ENCODE measurements at places on chromosomes 3 and 15.

DNA sequence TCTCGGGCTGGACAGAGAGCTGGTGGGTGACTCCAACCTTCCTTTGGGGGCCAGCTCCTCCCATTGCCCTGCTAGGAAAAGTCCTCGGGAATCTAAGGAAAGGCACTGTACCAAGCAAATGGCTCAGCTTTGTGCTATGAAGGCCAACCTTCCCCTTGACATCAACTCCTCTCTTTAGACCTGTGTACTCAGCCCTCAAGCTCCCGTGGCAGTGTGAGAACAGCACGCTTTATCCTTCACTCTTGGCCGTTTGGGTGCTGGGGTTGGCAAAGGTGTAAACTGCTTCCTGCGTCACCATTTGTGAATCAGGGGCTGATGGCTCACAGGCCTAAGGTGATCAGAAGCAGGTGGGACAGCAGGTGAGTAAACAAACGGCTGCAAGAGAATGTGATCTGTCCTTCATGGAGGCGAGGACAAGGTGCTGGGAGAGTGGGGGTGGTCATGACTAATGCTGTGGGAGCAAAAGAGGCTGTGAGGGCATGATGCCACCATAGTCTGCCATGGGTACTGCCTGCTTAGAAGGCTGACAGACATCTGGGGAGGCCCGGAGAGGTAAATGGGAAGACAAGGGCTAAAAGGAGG is 165.2 kb upstream of the TPM1 start:
- no peak for DNase-seq

DNA sequence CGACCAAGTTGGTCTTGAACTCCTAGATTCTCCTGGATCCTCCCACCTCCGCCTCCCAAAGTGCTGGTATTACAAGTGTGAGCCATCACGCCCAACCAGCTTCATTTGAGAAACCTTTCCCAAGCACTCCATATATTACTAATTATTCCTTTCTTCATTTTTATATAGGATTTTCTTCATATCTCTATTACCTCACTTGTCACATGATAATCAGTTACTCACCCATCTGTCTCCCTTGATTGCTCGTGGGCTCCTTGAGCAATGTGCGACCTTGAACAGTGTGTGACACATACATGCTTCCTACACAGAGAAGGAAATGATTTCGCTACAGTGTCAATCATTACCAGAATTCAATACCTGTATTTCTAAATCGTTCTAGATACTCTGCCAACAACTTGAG is 110.7 kb upstream of the C2CD4B start:
- no peak for DNase-seq

- DNase-seq, result no peak
Observed at GRCh38 chr3:113832477-113833164, 6.0 kb upstream of the GRAMD1C start.

- DNase-seq, result no peak
Observed at GRCh38 chr3:138724443-138724842, 110.3 kb downstream of the PIK3CB start.

- no peak for DNase-seq
Observed at GRCh38 chr3:107644631-107645030, 121.9 kb downstream of the BBX start.

GRCh38 chr3:99499235-99500158 is 138.9 kb upstream of the COL8A1 start:
- DNase-seq, result peak; percentile 37

DNA sequence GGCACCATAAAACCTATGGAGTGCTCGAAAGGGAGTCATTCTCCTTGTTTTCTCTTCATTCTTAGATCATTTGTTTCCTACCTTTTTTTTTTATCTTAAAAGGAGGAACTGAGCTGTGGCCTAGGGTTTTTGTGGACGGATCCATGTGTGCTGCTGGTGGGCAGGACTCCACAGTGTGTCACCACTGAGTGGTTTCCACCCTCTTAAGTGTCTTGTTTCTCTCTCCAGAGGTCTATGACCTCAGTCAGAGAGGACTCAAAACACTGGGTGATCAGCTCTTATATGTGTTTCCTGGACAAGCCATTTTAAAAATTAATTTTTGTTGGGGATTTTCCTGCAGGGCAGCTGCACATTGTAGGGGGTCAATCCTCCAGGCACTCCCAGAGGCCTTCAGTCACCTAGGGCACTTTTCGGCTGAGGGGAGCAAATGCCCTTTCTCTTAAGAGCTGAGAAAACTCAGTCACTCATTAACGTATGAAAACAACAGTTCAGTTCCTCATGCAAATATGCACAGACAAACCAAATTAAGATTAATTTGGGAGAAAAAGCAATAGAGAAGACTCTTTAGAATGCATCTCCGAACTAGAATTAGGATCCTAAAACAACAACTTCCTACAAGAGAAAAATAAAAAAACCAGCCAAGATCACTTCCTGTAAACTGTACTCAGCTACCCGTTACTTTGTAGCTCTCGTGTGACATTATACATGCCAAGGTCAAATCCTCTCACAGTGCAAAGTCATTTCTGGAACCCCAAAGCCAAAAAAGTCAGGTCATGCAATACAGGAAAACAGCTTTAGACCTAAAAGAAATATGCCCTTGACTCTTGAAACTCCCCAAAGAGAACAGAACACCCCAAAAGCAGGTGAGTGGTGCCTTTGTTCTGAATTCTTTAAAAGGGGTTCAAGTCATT is 27.6 kb upstream of the FAM3D start:
- DNase-seq, result no peak

- DNase-seq, result no peak
Observed at GRCh38 chr15:57384816-57385215, 8.5 kb downstream of the CGNL1 start.

GRCh38 chr3:98893740-98894139 is 7.8 kb downstream of the DCBLD2 start:
- no peak for DNase-seq

DNA sequence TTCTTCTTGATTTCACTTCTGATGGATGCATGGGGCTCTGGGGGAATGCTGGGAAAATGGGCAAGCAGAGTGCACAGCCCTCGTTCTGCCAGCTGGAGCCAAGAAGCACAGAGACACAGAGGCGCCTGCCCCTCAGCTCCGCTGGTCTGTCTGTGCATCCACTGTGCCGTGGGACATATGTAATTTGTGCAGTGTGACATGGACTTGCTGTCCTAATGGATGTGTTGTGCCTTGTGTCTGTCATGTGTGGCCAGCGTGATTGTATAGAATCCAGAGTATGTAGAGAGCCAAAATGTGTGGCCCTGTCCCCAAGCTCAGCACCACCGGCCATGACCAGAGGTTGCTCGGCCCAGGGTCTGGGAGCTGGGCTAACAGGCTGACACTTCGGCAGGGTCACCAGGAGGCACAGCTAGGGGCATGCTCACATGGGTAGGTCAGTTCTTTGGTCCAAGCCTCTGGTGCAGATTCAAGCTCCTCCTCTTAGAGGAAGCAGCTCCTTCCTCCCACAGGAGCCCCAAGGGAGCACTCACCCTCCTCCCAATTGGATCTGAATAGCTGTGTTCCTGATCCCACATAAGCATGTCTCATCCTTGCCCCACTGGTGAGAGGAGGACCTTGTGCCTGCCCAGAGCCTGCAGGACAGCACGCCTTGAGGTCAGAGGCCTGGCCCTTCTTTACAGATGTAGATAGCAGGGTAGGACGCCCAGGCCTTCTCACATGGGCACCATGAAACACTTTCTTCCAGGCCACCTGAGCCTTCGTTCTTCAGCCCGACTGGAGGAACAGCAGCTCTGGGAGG is 100.8 kb upstream of the ABHD17C start:
- DNase-seq, result no peak

GRCh38 chr3:139547666-139548065 is 8.1 kb upstream of the RBP1 start:
- no peak for DNase-seq

DNA sequence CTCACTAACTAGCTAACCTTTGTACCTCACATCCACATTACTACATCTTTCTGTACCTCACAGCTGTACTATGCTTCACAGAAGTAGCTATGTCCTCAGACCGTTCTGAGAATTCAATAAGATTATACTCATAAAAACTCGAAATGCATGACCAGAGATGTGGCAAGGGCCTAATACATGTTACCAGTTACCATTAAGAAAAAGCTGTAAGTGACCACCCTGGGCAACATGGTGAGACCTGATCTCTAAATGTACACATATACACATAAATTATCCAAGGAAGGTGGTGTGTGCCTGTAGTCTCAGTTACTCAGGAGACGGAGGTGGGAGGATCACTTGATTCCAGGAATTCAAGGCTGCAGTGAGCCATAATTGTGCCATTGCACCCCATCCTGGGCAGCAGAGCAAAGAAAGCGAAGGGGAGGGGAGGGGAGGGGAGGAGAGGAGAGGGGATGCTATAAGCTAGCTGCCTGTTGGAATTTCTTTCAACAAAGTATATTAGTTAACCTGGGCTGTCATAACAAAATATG is 482.6 kb upstream of the ZNF717 start:
- DNase-seq, result no peak

- no peak for DNase-seq
Observed at GRCh38 chr3:160830796-160831195, 74.8 kb downstream of the PPM1L start.

- no peak for DNase-seq
Observed at GRCh38 chr3:10400050-10400748, 79.3 kb upstream of the SEC13 start.

GRCh38 chr3:194584320-194584776 is 48.9 kb downstream of the TMEM44 start:
- no peak for DNase-seq

- DNase-seq, result no peak
Observed at GRCh38 chr15:64425221-64425620, 35.2 kb upstream of the ZNF609 start.

DNA sequence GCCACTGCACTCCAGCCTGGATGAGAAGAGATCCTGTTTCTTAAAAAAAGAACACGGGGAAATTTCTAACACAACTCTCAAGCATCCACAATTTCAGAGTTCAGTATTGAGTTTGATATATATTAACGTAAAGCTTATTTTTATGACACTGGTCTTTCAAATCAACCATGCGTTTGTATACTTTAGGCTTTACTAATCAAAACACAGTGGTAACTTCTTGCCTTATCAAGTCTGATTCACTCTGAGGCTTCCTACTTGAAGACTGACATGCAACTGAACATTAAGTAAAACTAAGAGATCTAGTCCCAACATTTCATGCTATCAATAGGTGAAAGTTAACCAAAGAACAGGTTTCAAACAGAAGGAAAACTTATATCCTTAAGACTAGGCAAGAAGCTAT is 46.7 kb downstream of the PRTG start:
- no peak for DNase-seq

DNA sequence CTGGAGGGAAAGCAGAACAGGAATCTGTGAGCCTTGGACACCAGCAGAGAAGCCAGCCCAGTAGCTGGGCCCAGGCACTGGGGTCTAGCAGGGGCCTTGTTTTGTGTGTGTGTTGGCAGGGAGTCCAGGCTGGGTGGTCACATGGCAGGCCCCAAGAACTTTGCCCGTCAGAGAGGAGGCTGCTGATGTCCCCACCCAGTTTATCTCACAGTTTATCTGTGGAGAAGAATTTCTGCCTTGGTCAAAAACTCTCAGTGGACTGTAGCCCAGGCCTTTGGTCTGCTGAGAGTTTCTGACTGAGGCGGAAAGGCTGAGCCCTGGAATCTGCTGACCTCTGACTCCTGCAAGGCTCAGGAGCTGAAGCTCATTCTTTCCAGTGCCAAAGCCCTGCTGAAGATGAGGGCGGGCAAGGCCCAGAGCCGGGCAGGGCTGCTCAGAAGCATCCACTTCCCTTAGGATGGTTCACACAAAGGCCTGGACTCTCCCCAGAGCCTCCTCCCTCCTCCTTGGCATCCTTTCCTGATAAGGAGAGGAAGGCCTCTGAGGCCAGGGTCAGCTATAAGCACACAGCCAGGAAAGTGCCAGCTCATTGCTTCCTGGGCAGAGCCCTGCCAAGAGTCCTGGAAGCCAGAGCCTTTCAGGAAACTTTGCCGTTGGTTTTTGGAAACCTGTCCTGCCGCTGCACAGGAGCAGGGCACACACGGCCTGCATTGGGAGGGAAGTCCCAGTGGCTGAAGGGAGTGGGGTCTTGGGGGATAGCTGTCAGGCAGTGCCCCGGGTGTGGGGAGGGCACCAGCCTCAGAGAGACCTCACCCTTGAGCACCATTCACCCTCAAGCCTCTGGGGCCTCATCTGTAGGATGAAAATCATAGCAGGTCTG is 37.2 kb upstream of the SLCO2A1 start:
- no peak for DNase-seq

GRCh38 chr15:60265057-60265456 is 132.7 kb downstream of the ANXA2 start:
- DNase-seq, result no peak

DNA sequence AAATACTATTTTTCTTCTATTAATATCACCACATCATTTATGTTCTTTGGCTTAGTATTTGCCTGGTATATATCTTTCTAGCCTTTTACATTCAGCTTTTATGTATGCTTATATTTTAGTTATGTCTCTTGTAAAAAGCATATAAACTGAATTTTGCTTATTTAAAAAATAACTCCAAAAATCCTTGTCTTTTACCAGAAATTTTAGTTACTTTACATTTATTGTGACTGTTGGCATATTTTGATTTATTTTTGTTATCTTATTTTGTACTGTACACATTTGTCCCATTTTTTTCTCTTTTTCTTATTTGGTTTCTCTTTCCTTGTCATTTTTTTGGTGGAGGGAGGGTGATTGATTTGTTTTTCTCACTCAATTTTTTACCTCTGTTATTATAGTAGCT is 169.6 kb downstream of the UACA start:
- DNase-seq, result no peak

DNA sequence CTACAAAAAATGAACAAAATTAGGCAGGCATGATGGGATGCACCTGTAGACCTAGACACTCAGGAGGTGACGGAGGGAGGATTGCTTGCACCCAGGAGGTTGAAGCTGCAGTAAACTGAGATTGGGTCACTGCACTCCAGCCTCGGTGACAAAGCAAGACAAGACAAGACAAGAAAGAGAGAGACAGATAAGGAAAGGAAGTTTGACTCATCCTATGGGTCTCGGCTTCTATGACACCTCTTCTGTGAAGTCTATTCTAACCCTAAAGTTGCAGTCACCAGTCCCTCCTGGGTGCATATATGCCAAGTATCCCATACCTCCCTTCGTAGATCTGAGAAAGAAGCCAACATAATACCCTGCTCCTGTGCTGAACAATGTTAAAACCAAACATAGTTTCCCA is 7.9 kb upstream of the ZMAT3 start:
- no peak for DNase-seq

DNA sequence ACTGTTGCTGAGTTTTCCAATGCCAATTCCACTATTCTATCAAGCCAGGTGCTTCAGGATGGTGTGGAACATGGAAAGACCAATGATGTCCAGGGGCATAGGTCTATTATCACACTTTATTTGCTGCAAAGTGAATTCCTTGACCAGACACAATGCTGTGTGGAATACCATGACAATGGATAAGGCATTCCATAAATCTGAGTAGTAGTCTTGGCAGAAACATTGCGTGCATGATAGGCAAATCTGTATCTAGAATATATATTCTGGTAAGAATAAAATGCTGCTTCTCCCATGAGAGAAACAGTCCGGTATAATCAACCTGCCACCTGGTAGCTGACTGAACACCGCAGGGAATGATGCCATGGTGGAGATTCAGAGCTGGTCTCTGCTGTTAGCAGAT is 70.0 kb upstream of the ALDH1A3 start:
- no peak for DNase-seq

All from NCI-H446 (cell line).